Aorta (tissue), 5 donors: ENCODE measurements at places on chromosomes 12 and 14. TPM values are rescaled to one million over a fixed set of nuclear protein-coding genes. Genes with fewer than 3 reads are reported as not detected.

- no peak overlapping the region for H3K27ac ChIP-seq
- no peak for DNase-seq
- no peaks in the 10 kb centered on the region for H3K36me3 ChIP-seq
- H3K27me3 ChIP-seq = no peaks in the 10 kb centered on the region
- no peaks in the 10 kb centered on the region for H3K4me1 ChIP-seq
- H3K4me3 ChIP-seq = no peak overlapping the region
These were observed 180.0 kb upstream of the C14orf180 start for GRCh38 chr14:104399432-104400155.

GRCh38 chr12:131948166-131948712 is 1.5 kb upstream of the EP400 start:
- no peak overlapping the region for H3K27ac ChIP-seq
- DNase-seq = no peak
- no peak overlapping the region for H3K4me3 ChIP-seq

LRRC9 gene
- not detected for total RNA-seq

DNA sequence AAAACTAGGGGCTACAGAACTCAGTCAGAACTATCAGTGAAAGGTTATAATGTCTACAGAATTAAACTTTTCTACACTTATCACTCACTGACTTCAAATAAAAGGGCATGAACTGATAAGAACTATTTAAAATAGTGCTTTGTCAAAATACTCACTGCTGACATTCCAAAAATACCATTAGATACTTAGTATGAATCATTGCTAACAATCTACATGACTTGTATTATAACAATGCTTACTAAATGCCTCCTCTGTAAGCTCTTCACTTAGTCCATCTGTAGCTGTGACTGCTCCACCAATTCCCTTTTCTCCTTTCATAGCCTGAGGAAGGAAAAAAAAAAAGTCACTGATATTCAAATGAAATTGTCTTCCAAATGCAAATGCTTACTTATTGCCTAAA is 17.0 kb downstream of the NFYB start:
- no peaks in the 10 kb centered on the region for H3K4me1 ChIP-seq
- no peaks in the 10 kb centered on the region for H3K27me3 ChIP-seq
- H3K27ac ChIP-seq = no peak overlapping the region

DNA sequence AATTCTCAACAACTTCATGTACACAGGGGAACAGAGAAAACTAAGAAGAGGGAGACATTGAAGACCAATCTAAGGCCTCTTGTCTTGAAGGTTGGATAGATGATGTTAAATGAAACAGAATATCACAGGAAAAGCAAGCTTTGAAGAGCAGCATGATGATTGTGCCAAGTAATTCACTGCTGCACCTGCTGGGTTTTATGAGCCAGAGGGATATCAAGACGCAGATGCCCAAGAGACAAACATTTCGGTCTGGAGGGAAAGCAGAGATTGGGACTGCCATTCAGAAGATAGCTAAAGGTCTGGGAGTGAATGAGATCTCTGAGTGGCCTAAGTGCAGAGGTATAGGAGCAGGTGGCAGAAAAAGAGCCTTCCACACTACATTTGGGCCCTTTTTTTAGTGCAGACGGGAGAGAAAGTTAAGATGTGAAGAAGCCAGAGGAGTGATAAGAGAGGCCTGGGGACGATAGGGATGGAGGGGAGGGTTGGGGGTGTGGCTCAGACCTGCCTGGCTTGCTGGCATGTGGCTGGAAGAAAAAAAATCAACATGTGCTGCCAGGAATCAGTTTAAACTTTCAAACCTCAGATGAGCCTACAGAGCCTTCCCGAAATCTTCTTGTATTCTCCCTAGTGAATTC is 200.6 kb downstream of the AEBP2 start:
- no peak overlapping the region for H3K4me3 ChIP-seq
- H3K36me3 ChIP-seq = no peaks in the 10 kb centered on the region
- peaks cover 2% of the 10 kb centered on the region for H3K4me1 ChIP-seq
- DNase-seq = no peak

CD163 gene
- total RNA-seq = 308 TPM

DNA sequence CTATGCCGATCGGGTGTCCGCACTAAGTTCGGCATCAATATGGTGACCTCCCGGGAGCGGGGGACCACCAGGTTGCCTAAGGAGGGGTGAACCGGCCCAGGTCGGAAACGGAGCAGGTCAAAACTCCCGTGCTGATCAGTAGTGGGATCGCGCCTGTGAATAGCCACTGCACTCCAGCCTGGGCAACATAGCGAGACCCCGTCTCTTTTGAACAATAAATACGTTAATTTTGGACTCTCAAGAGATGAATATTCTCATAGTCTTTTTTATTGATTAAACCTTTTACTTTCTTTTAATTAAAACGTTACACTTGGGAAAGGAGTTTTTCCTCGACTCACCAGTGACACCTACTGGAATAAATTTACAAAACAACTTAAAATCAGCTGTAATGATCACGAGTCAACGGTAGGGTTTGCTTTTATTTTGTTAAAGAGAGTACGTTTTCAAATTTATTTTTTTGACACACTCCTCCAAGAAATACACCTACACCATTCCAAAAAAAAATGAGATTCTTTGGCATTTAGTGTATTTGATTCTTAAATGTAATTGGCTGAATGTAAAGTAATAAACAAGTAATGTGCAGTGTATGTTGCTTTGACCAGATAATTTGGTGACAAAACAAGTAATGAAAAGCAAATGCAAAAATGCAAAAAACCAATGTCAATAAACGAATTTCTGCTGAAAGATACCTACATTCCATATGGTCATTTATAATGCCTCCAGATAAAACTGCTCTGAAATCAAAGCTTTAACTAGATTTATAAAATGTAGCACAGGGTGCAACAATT is 687 bp upstream of the RPS29 start:
- no peak for DNase-seq
- no peak overlapping the region for H3K27ac ChIP-seq
- H3K4me3 ChIP-seq = peak overlapping the region; percentile 18

TMEM253 gene
- total RNA-seq = not detected

DNA sequence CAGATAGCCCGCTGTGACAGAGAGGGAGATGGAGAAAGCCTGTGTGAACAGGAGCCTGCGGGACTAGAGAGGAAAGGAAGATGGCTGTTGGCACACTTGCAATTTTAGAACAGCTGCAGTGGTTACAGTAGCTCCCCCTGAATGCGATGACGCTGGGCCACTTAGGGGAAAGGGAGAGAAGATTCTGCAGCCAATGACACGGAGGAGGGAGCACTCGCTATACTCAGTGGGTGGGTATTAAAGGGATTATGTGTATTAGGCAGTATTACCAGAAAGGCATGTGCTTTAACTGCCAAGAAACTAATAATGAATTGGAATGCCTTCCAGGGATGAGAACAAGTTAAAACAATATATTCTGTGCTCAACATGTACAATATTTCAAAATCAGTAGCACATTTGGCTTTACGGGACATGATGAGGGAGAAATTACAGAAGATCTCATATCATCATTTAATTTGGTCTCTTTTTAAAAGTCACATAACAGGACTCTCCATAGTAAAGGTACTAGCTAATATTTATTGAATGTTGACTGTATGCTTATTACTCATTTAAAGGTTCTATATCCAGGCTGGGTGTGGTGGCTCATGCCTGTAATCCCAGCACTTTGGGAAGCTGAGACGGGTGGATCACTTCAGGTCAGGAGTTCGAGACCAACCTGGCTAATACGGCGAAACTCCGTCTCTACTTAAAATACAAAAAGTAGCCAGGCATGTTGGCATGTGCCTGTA is 35.9 kb upstream of the FOS start:
- H3K4me3 ChIP-seq = no peak overlapping the region
- peaks cover 11% of the 10 kb centered on the region for H3K4me1 ChIP-seq
- no peak overlapping the region for H3K27ac ChIP-seq
- H3K36me3 ChIP-seq = no peaks in the 10 kb centered on the region
- no peaks in the 10 kb centered on the region for H3K27me3 ChIP-seq
- DNase-seq = no peak

REM2 gene
- total RNA-seq = 0.75 TPM

DNA sequence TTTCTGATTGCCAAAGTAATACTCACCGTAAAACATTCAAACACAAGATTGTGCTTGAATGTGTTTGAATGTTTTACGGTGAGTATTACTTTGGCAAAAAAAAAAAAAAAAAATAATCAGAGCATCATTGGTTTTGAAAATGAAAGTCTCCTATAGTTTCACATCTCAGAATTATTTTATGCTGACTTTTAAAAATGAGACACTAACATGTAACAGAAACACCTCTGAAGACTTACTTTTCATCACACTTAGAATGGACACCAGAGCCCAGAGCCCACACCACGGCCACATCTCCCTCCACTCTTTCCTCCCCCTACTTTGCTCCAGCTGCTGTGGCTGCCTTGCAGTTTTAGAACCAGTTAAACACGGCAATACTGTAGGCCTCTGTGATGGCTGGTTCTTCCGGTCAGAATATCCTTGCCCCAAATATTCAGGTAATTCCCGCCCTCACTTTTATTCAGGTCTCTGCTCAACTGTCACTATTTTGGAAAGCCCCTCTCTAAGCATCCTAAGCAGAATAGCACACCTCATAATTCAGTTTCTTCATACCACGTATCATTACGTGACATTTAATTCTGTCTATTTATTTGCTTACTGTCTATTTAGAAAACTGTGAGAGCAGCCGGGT is 138.9 kb upstream of the MAX start:
- H3K27ac ChIP-seq = no peak overlapping the region
- H3K27me3 ChIP-seq = no peaks in the 10 kb centered on the region
- no peak for DNase-seq
- H3K4me1 ChIP-seq = no peaks in the 10 kb centered on the region
- H3K36me3 ChIP-seq = no peaks in the 10 kb centered on the region

- no peaks in the 10 kb centered on the region for H3K36me3 ChIP-seq
- no peaks in the 10 kb centered on the region for H3K27me3 ChIP-seq
- DNase-seq = no peak
- no peak overlapping the region for H3K4me3 ChIP-seq
These were observed 82.8 kb downstream of the BORCS5 start for GRCh38 chr12:12439636-12440035.

SRGAP1 gene
- 15.5 TPM for total RNA-seq

- no peaks in the 10 kb centered on the region for H3K27me3 ChIP-seq
- no peak for DNase-seq
- no peak overlapping the region for H3K4me3 ChIP-seq
- H3K27ac ChIP-seq = no peak overlapping the region
- no peaks in the 10 kb centered on the region for H3K4me1 ChIP-seq
These were observed 25.4 kb upstream of the ATXN2 start for GRCh38 chr12:111624540-111624939.

C14orf132 gene
- total RNA-seq = 38.2 TPM

DNA sequence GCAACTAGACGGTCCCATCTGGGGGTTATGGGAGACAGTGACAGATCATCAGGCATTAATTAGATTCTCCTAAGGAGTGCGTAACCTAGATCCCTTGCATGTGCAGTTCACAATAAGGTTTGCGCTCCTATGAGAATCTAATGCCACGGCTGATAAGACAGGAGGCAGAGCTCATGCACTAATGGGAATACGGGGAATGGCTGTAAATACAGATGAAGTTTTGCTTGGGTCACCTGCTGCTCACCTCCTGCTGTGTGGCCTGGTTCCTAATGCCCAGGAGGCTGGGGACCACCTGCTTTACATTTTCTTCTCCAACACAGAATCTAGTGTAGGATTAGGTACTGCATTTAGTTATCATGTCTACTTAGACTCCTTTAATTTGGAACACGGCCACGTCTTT is 49.7 kb upstream of the SAV1 start:
- H3K4me1 ChIP-seq = no peaks in the 10 kb centered on the region
- H3K27ac ChIP-seq = no peak overlapping the region
- DNase-seq = no peak
- peaks cover 1% of the 10 kb centered on the region for H3K36me3 ChIP-seq
- H3K27me3 ChIP-seq = no peaks in the 10 kb centered on the region
- no peak overlapping the region for H3K4me3 ChIP-seq

NELL2 gene
- total RNA-seq = 1.2 TPM

DEGS2 gene
- total RNA-seq = 0.99 TPM

- H3K4me1 ChIP-seq = peaks cover 12% of the 10 kb centered on the region
- H3K27me3 ChIP-seq = no peaks in the 10 kb centered on the region
- DNase-seq = peak; percentile 78
- no peak overlapping the region for H3K4me3 ChIP-seq
These were observed 17.1 kb downstream of the ACTN1 start for GRCh38 chr14:68961781-68962584.

DNA sequence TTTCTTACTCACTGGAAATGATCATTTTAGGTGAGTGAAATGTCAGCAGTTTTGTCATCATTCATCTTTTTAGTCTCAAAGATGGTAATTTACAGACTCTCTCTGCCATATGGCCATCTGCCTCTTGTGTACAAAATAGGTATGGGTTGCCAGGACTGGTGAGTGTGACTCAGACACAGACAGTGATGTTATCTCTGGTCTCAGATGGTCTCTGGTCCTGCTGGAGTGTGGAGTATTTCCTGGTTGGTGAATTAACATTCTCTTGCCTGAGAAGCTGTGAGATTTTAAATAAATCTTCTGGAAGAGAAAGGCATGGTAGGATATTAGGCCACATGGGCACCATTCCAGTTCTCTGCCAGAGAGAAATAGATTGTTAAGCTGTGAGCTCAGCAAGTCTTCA is 207.0 kb downstream of the ATP23 start:
- no peak overlapping the region for H3K27ac ChIP-seq
- no peaks in the 10 kb centered on the region for H3K36me3 ChIP-seq
- no peaks in the 10 kb centered on the region for H3K4me1 ChIP-seq

DNA sequence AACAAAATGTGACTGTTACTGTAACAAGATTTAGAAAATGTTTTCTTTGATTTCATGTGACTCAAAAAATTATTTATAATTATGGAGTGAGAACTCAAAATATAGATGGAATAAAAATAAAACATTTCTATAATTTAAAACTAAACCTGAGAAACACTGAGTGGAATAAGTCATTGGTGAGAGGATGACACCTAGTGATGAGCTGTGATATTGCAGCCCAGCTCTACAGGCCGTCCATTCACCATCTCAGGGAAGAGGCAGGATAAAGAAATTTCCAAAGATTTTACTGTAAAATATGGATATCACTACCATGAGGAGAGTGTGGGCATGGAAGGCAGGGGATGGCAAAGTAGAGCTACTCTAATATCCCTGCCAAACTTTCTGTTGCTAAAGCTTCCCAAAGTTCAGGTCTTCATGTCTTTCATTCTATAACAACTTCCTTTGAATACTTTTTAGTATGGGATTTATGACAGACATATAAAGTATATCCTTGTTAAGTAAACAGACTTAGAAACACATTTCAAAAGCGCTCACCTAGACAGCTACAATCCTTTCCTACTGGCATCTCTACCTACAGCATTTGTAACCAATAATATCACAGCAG is 308.0 kb downstream of the ITPR2 start:
- no peaks in the 10 kb centered on the region for H3K36me3 ChIP-seq
- no peak overlapping the region for H3K4me3 ChIP-seq
- no peaks in the 10 kb centered on the region for H3K27me3 ChIP-seq
- no peak overlapping the region for H3K27ac ChIP-seq

GRCh38 chr12:52531566-52532300 is 11.5 kb upstream of the KRT5 start:
- no peaks in the 10 kb centered on the region for H3K36me3 ChIP-seq
- H3K27ac ChIP-seq = no peak overlapping the region
- DNase-seq = peak; percentile 37
